Fibroblast of upper back skin (primary cell): ENCODE measurements at places on chromosomes 2 and 18.

- DNase-seq: peak; percentile 81
Measured at GRCh38 chr2:62586981-62587380, 81.0 kb upstream of the TMEM17 start.

- peak; percentile 30 for DNase-seq
Measured at GRCh38 chr2:186716899-186717298, 23.0 kb downstream of the FAM171B start.

- peak; percentile 65 for DNase-seq
Measured at GRCh38 chr2:71711133-71711855, 257.9 kb downstream of the DYSF start.

DNA sequence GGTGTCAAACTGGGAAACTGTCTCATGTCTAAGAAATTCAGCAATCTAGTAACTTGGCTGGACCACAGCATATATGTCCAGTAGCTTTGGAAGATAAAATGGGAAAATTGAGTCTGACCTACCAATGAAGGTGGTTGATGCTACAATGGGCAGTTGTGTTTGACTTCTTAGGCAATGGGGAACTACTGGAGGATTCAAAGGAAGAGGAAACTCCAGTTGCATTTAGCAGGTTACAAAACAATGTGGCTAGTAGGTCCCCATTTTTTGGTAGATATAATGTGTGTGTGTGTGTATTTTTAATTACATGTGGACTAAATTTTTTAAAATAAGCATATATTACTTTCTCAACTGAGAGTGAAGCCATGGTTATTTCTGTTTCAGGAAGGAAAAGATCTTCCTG is 427.7 kb downstream of the NBAS start:
- DNase-seq: no peak

GRCh38 chr2:58157754-58158153 is 83.4 kb downstream of the FANCL start:
- DNase-seq: no peak

DNA sequence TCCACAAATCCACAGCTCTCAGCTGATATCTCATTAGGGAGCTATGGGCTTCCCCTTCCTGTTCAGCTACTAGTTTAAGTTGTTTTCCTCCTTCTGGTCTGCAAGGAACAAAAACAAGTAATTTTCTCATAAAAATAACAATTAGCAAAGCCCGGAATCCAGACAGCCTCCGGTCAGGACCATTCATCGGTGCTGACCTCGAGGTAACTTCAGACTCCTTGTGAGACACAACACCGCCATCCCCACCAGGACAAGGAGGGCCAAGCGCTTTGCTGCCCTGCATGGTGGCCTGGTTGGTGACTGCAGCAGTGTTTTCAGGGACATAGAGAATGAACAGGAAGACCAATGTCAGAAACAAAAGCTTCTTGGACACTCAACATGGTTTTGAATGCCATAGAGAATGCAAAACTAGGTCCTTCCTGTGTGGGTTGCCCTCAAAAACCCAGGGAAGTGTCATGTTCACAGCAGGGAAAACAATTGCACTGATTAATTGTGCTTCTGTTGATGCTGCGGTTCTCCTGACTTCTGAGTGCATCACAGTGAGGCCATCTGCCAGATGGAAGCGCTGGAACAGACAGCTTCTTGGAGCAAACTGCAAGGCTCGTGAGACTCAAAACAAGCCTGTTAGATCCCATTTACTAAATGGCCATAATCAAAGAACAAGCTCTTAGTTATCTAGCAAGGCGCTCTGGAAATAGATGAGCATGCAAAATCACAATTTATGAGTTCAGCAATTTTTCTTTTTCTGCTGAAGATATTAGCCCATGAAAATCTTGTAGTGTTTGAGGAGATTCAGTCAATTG is 77.1 kb downstream of the HS1BP3 start:
- peak; percentile 85 for DNase-seq

- no peak for DNase-seq
Measured at GRCh38 chr2:35963824-35964223, 391.8 kb upstream of the CRIM1 start.

DNA sequence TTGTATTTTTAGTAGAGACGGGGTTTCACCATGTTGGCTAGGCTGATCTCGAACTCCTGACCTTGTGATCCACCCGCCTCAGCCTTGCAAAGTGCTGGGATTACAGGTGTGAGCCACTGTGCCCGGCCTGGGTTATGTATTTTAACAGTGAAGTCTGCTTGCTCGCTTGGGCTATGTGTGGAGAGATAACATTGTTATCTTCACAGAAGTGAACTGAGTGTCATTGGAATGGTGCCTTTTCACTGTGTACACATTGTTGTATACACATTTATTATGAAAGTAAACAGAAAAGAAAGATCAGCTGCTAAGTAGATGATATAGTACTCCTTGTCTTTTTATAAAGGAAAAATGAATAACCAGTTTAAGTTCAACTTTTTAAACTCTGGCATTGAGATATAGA is 30.4 kb downstream of the RNF138 start:
- DNase-seq: no peak

GRCh38 chr2:38274286-38275276 is 102.5 kb downstream of the ATL2 start:
- peak; percentile 83 for DNase-seq

DNA sequence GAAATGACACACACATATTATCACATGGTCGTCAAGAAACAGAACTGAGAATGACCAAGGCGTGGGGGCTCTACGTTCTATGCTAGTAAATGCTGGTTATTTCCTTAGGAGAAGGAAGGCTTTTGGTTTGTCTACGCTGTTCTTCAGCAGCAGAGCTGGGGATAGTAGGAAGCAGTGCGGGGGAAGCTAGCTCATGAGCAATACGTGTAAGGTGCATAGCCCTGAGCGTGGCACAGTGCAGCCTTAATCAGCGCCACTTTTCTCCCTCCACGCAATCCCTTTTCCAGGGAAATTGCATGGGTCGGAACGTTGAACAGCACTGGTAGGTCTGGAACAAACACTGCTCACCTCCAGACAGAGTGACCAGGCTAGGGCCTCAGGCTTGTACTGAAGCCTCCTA is 199.6 kb upstream of the FBXO11 start:
- no peak for DNase-seq

DNA sequence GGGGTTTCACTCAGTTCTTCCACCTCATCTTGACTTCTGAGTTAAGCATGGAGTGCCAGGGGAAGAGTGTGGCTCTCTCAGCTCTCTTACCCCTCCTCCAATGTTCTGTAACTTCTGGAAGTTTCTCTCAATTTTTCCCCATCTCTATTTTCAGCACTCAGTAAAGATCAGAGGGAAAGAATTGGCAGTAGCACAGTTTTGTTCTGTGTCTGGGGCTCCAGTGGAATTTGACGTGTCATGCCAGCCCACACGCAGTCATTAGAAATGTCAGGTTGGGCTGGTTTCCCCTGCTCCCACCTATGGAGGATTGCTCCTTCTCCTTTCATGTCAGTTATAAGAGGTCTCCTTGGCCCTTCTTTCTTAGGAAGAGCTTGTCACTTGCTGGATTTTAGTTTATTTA is 104.6 kb upstream of the COL3A1 start:
- peak; percentile 83 for DNase-seq

- DNase-seq: peak; percentile 49
Measured at GRCh38 chr18:57959278-57959677, 84.7 kb upstream of the NEDD4L start.

DNA sequence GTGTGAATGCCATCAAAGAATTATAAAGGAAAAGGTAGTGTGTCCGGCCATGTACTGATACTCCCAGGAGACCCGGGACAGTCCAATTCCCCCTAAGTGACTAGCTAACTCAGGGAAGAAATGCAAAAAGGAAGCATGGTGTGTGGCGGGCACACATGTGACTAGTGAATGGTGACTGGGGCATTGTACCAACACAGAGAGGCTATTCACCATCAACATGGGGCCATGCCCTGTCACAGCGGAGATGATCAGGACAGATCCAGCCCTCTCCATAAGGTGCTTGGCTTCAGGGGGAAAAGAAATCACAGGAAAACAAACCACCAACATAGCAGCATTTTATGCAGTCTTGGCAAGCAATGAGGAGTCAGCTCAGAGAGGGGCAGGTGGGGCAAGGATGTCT is 34.3 kb downstream of the FAM168B start:
- no peak for DNase-seq

GRCh38 chr2:123456416-123456815 is 568.7 kb upstream of the CNTNAP5 start:
- DNase-seq: no peak

DNA sequence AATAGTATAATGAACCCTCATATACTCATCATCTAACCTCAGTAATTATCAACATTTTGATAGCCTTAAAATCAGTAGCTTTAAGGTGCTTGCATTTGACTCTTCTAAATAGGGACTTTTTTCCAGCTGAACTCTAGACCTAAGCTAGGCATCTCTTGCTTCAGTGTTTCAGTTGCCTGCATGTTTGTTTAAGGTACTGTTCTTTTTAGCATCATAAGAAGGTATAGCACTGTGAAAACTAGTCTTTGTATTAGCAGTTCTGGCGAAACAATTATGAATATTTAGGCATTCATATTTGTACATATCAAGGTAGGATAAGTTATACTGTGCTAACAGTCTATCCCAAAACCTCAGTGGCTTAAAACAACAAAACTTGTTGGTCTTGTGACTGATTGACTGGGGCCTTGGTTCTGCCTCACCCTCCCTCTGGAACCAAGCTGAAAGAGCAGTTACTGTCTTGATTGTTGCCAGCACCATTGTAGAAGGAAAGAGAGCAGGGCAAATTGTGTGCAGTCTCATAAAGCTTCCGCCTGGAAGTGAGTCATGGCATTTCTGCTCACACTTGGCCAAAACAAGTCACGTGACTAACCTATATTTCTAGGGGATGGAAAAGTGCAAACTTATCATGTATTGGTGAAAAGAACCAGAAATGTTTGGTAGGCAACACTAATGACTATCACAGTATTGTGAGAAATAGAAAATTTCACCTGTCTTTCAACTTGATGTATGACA is 24.3 kb downstream of the GALNT1 start:
- peak; percentile 16 for DNase-seq

DNA sequence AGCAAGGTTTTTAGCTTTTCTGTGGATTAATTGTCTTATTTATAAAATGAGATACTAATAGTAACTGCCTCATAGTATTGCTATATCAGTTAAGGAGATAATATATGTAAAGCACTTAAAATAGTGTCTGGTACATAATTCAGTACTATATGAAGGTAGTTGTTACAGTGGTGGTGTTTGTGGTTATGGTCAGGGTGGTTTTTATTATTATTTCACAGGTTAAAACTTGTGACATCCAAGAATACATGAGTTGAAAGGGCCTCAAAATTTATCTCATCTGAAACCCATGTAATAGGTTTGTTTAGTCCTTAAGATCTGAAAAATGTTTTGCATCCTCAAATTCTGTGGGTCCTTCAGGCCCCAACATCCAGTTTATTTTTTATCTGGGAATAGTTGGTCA is 369.5 kb upstream of the LRATD1 start:
- no peak for DNase-seq
